ENCODE measurements at places on chromosomes 4 and X.

- DNase-seq = no peak
Observed at GRCh38 chr4:157700898-157701694, 471.7 kb downstream of the GASK1B start.

DNA sequence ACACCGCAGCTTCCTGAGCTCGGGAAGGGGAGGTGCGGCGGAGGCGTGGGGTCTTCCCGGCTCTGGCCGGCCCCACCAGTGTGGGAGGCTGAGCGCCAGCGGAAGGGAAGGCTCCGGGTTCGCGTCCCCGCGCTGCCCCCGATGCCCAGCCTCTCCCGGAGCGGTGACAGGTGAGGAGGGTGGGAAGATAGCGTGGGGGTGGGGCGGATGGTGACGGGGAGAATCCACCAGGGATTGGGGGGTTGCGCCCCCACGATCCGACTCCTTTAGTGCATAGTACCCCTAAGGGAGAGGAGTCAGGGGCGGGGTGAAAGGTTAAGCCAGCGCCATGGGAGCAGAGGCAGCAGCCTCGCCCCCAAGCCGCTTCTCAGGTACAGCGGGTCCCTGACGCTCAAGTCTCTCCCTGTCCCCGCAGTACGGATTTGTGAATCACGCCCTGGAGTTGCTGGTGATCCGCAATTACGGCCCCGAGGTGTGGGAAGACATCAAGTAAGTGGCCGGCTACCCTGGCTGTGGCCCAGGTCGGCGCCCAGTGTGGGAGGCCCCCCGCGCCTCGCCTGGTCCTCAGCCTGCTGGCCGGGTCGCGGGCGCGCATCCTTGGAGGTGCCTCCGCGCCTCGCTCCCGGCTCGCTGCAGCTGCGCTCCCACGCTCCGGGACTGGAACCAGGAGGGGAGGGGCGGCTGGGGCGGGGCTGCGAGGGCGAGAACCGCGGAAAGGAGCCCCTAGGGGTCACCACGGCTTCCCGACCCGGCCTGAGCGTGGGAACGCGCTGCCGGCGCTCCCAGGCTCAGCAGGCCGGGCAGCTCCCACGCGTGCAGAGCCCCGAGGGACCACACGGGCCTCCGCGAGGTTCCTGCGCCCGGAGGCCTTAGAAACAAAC lies 791 bp downstream of the GUCY1B1 start:
- no peak for DNase-seq

- DNase-seq = no peak
Observed at GRCh38 chr4:184729946-184730345, 4.0 kb downstream of the CENPU start.

GRCh38 chrX:2784026-2784425 lies 32.2 kb downstream of the XG start:
- no peak for DNase-seq

DNA sequence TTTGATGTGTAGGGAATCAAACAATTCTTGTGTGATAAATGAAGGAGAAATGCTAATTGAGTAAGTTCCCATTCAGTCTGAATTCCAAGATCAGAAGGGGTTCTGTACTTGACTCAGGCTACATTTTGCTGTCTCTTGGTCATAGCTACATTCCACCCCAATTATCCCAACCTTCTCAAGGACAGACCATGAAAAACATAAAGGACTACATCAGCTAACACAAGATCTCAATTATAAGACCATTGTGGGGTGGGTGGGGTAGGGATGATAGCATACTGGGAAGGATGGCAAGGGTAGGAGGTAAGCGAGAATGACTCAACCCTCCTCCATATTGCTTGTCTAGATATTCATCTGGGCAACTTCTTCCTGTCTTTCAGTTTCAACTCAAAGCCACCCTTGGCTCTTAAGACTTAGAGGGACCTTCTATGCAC lies 87.4 kb upstream of the ETNPPL start:
- no peak for DNase-seq

- DNase-seq = no peak
Observed at GRCh38 chr4:128670513-128670912, 139.0 kb upstream of the JADE1 start.

- DNase-seq = no peak
Observed at GRCh38 chr4:58093352-58093751, 983.2 kb upstream of the IGFBP7 start.

DNA sequence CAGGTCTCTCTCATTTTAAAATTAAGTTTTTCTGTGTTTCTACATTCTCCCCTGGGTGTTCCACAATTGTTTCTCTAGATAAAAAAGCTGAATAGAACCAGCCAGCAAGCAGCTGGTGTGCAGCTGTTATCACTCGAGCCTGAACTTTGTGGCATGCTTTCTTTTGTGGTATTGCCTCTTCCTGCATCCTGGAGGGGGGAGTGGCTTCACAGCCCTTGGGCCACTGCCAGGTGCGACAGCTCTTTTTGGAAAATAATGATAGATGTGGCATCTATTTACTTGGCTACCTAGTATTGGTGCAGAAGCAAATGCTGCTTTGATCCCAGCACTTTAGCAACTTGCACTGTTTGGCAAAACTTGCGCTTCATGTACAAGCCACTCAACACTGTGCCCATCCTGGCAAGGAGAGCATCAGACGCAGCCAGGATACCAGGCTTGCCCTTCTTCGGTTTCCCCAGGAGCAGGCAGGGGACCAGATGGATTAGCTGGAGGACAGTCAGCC lies 69.4 kb downstream of the HMGB2 start:
- DNase-seq = no peak

- DNase-seq = no peak
Observed at GRCh38 chrX:8868906-8869305, 67.7 kb upstream of the FAM9A start.

DNA sequence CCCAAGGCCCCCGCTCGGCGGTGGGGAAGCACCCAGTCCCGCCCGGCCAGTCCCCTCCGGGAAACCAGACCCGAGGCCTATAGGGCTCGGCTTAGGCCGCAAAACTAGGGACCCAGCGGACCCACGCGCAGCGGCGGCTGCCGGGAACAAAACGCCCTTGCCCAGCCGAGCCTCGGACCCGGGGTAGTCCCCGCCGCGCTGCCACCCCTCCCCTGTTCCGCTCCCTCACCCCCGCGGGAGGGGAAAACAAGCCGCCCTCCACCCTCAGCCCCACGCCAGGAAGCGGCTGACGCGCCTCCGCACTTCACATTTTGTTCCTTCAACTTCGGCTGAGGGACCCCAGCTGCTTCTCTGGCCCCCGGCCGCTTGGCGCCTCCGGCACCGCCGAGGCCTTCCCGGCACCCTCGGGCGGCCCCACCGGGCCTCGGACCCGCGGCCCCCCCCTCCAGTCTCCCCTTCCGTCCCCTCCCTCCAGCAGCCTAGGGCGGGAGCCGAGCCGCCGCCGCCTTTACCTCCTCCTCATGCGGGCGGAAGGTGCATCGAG lies 694 bp downstream of the PDS5A start:
- peak; percentile 24 for DNase-seq

DNA sequence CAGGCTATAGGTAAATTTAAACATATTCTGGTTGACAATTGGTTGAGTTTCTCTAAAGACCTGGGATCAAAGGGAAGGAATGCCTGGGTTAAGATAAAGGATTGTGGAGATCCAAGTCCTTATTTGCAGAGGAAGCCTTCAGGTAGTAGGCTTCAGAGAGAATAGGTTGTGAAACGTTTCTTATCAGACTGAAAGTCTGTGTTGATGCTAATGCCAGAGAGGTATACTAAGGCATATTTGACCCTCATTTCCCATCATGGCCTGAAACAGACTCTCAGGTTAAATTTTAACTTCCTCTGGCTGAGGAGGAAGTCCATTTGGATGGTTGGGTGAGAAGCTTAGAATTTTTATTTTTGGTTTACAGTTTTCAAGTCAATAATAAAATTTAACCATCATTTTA lies 48.1 kb downstream of the UGT2A2 start:
- DNase-seq = no peak

DNA sequence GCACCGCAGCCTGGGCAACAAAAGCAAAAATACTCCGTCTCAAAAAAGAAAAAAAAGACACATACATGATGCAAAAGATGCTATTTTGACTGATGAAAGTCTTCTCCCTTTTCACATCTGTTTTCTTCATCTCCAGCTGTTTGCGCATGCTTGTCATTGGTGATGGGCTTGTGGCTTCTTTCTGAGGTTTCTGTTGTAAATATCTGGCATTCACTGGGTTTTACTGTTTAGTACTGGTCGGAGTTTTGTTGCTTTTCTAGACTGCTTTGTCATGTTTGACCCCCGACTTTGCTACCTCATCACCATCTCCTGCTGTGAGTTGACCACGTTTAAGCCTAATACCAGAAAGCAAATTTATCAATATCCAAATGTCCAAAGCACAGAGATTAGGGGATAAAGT lies 34.4 kb downstream of the PTCHD1 start:
- no peak for DNase-seq

DNA sequence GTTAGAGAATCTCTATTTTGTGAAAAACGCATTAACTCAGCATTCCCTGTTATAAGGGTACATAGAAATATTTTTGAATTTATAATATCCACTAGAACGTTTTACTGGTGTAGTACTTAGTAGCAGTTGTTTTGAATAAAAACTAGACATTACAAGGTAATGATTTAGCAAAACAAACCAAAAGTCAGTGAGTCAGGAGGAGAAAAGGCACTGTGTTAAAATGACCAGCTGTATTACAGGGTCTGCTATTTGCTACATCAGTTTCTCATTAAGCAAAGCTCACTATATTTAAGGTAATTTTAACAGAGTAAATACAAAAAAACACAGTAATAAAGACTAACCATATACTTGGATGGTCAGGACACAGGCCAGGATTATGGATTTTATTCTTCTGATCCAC lies 152.8 kb downstream of the RASL11B start:
- DNase-seq = no peak

GRCh38 chr4:145815626-145816025 lies 123.0 kb downstream of the ZNF827 start:
- DNase-seq = no peak

DNA sequence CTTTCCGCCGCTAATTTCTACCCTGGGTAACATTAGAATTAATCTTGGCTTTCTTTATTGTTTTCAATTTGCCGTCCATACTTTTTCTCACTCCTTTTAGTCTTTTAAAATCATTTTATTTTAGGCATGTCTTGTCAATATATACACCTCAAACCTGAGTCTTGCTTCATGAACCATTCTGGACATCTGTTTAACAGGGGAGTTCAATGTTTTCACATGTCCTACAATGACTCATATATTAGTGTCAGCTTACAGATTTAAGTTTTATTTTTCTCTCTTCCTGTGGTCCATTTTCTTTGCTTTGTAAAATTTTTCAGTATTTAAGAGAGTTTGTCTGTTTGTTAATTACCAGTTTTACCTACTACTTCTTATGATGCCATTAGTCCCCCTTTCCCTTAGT lies 89.5 kb downstream of the LCORL start:
- DNase-seq = no peak

DNA sequence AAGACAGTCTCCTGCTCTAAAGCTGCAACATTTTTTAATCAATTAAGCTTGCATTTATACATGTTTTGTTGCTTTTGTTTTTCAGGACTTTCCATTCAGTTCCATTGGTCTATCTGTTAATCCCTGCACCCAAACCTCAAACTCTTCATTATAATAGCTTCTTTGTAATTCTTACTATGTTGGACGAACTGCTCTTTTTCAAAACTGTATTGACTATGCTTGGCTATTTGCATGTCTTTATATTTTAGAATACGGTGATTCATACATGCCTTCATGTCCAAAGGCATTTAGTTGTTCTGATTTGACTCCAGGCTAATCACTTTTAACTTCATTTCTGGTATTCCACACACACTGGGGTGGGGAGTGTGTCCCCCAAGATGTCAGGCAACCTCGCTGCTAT lies 14.1 kb downstream of the MAGEC1 start:
- no peak for DNase-seq

GRCh38 chr4:140118931-140119640 lies 34.9 kb downstream of the MAML3 start:
- no peak for DNase-seq

GRCh38 chrX:153632595-153632946 lies 14.4 kb upstream of the DUSP9 start:
- DNase-seq = no peak

- no peak for DNase-seq
Observed at GRCh38 chr4:177285953-177286352, 23.7 kb upstream of the NEIL3 start.

GRCh38 chrX:140477987-140478386 lies 26.9 kb downstream of the SOX3 start:
- DNase-seq = no peak

DNA sequence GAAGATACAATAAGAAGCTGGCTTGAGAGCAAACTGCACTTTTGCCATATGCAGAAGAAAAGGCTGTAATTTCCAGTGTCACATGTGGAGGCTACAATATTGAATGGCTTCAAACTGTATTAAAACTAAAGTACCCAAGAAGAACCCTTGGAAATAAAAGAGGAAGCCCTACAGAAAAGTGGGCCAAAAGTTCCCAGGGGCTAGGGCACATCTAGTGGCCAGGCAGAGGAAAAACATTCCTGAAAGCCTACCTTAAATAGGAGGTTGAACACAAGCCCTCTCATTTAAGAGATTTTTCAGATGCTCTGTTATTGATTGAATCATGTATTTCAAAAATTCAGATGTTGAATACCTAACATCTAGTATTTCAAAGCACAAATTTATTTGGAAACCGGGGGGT lies 40.6 kb upstream of the PRDX4 start:
- DNase-seq = no peak

- no peak for DNase-seq
Observed at GRCh38 chrX:19560611-19561010, 45.3 kb upstream of the MAP3K15 start.

- DNase-seq = no peak
Observed at GRCh38 chrX:47514533-47515235, 31.7 kb upstream of the ZNF41 start.

DNA sequence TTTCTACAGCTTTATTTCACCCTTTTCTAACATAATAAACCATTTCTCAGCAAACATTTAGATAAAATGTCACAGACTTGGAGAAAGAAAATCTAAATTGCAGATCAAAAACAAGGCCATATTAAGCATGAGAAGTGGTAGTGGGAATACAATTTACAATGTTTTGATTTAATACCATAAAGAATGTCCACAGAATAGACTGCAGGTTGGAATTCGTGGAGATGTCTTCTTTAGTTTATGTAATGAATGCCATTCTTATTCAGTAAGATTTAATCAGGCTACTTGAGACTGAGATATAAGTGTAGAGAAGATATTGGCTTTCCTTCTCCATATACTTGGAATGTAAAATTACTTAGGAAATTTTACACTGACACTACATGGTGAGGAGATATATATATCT lies 91.9 kb upstream of the ZFP42 start:
- DNase-seq = no peak

GRCh38 chr4:148065075-148065474 lies 333.2 kb downstream of the ARHGAP10 start:
- DNase-seq = no peak

DNA sequence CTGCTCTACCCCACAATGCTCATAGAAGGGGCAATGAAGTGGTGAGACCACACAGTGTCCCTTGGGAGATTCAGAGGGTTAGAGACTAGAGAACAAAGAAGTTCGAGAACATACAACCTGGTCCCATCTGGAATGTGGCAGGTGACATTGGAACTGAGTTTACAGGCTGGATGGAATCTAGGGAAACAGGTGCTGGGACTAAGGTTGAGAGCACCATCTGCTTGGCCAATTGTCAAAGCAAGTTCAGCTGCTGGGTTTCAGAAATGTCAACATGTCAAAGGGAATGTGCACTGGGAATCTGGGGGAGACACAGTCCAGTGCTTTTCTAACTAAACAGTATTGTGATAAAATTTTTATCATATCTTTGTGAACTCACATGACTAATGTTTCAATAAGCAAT lies 15.9 kb upstream of the FAM13A start:
- DNase-seq = no peak

Measured in stimulated activated CD8-positive, alpha-beta memory T cell treated with anti-CD3 and anti-CD28 coated beads, Interleukin-4, amount 100 ng/mL, for 4 hours (primary cell).